ENCODE measurements at places on chromosomes 5 and 9.

DNA sequence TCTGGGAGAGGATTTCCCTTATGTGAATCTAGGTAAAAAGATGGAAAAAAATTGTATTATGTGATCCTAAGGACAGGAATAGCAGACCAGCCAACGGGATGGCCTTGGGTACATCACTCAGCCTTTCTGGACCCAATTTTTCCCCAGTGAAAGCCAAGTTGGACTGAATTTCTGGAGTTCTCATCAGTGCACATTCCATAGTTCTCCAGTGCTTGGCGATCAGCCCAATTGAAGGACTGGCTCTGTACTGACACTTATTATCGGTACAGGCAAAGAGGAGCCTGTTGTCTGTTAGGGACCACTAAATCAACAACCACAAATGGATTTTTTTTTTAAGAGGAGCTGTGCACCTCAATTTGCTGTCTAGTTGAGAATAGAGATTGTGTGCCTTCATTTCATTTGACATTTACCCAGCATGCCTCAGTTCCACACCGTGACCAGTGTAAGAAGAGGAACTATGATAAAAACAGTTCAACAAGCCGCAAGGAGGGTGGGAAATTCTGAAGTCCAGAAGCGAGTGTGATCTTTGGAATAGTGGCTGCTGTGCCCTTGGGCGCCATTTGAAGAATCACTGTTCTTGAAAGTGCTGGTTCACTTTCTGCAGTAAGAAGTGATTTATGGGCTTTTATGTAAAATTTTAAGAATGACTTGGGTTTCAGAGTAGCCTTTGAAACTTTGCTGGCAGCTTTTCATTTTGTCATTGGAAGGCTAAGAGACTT is 8.0 kb downstream of the ARL10 start:
- peak; percentile 41 for DNase-seq

DNA sequence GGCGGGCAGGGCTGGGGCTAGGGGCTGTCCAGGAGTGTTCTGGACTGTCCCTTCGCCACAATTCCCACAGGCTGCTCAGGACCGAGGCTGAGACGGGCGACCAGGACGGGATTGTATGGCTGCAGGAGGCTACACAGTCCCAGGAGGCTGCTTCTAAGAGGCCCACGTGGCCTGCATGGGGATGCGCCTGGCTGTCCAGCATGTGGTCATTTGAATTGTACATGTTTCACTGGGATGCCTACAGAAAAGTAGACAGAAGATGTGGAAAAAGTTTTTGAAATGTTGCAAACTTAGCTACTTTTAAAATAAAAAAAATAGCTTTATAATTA is 32.6 kb upstream of the SPTLC1 start:
- no peak for DNase-seq

GRCh38 chr5:10801931-10802666 is 41.1 kb upstream of the DAP start:
- DNase-seq: no peak

- peak; percentile 44 for DNase-seq
Measured at GRCh38 chr9:38417003-38417945, 7.0 kb downstream of the IGFBPL1 start.

DNA sequence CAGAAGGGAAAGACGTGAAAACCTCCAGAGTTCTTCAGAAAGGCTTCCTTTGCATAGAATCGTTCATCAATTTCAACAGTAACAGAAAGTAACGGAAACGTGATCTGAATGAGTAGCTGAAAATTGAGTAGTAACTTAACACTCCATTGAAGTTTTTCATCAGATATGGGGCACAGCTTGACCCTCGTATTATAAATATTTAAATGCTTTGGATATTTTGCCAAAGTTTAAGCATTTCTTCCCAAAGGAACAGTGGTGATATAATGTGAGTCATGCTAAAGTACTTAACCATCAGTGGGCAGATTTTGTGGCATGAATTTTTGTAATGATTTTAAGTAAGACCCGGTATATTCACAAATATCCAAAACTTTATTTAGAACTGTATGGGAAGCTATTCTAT is 67.4 kb upstream of the ADAMTS19 start:
- no peak for DNase-seq

- DNase-seq: no peak
Measured at GRCh38 chr9:88355166-88355565, 33.1 kb upstream of the SPIN1 start.

GRCh38 chr5:1543398-1544293 is 19.9 kb upstream of the LPCAT1 start:
- DNase-seq: no peak

DNA sequence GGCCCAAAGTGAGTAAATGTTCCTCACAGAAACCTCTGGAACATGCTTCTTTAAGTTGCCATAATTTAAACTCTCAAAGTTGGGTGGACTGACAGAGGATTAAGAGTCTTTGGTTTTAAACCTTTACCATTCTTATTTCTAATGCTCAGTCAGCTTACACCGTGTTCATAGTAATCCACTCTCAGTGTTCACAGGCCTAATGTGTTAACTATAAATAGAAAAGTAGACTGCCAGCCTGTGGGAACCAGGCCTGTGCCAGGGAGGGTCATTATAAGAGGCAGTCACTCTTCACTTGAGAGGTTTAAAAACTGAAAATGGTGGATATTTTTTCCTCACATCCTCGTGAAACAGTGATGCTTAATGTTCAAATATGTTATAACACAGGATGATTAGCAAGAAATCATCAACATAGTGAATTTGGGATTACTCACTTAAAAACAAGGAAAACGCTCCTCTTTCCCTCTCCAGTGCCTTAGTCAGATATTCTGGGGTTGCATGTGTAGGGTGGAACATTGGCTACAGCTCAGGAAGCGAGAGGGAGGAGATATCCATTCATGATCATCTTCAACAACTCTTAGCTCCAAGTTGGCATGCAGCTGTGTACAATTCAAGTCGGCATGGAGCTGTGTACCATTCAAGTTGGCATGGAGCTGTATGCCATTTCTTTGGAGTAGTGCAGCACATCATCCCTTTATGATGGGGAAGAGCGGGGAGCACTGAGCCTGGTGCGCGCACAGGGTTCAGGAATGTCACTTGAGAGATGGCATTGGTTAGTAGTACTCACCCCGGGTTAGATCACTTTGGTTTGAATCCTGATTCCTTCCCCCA is 65.8 kb downstream of the KIAA1958 start:
- no peak for DNase-seq

GRCh38 chr5:112795944-112796678 is 58.4 kb downstream of the APC start:
- no peak for DNase-seq

GRCh38 chr5:815449-815848 is 30.9 kb upstream of the ZDHHC11B start:
- no peak for DNase-seq
